Keratinocyte (primary cell): ENCODE measurements at places on chromosomes 5 and 9. TPM values are rescaled to one million over a fixed set of nuclear protein-coding genes. Genes with fewer than 3 reads are reported as not detected.
A peak's percentile ranks its signal among the peaks of the same experiment; 100 is the strongest.

DNA sequence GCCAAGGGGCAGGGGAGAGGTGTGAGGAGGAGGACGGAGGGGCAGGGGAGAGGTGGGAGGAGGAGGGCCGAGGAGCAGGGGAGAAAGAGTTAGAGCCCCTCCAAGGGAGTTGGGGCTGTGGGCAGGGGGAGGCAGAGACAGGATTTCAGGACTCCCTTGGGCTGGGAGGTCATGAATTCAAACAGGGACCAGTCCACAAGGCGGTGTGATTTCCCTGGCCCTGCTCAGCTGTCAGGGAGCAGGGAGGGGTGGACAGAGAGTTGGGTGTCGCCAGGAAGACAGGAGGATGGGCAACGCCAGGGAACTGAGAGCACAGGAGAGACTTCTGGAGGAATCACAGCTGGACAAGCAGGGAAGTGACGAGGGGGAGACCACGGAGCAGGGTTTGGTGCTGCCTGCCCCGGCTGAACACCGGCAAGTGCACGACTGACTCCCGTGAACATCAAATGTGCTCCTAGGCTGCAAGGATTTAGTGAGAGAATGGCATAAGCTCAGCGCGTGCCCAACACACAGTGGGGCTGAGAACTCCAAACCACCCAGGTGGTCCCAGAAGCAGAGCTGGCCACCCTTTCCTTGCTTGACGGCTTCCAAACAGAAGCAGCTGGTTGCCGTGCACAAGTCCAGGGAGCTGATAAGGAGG is 17.8 kb upstream of the OLFM1 start:
- no peak overlapping the region for H3K4me3 ChIP-seq
- H3K4me1 ChIP-seq: no peaks in the 10 kb centered on the region
- H3K27ac ChIP-seq: no peak overlapping the region
- no peak for DNase-seq

GRCh38 chr9:121857928-121858327 is 206.5 kb downstream of the DAB2IP start:
- H3K4me3 ChIP-seq: no peak overlapping the region
- H3K36me3 ChIP-seq: peaks cover 6% of the 10 kb centered on the region
- no peaks in the 10 kb centered on the region for H3K27me3 ChIP-seq
- H3K27ac ChIP-seq: no peak overlapping the region
- H3K4me1 ChIP-seq: no peaks in the 10 kb centered on the region

CXCL14 gene
- polyA plus RNA-seq: 14.0 to 613 TPM (median 124 TPM) in 3 replicates

SLC24A2 gene
- under 0.01 to 0.01 TPM in 2 of 3 replicates, not detected in the other for polyA plus RNA-seq

WHRN gene
- 1.2 to 2.2 TPM (median 1.5 TPM) in 3 replicates for polyA plus RNA-seq

DNA sequence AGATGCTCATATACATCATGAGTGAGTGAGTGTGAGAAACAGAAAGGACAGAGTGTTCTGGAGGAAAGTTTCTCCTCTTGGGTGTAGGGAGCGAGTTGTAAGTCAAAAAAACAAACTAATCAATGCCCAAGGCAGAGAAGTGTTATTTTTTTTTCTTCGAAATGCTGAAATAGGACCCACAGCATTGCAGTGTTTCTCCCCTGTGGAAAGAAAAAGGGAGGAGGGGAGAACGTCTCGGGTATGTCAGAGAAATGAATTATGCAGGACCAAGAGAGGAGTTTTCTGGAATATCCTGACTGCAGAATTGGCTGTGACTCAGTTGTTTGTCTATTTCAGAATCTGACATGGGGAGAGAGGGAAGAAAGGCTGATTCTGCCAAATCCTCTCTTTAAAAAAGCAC is 337.9 kb upstream of the RFX3 start:
- no peak overlapping the region for H3K27ac ChIP-seq
- no peaks in the 10 kb centered on the region for H3K36me3 ChIP-seq

GRCh38 chr5:72394688-72395087 is 74.5 kb downstream of the PTCD2 start:
- H3K27ac ChIP-seq: no peak overlapping the region
- peaks cover 28% of the 10 kb centered on the region for H3K4me1 ChIP-seq
- no peak overlapping the region for H3K4me3 ChIP-seq

TMEM215 gene
- polyA plus RNA-seq: not detected in 3 replicates

GRCh38 chr9:36764364-36765076 is 191.8 kb downstream of the MELK start:
- DNase-seq: no peak
- peaks cover 24% of the 10 kb centered on the region for H3K27me3 ChIP-seq
- no peaks in the 10 kb centered on the region for H3K4me1 ChIP-seq
- H3K4me3 ChIP-seq: no peak overlapping the region
- H3K36me3 ChIP-seq: no peaks in the 10 kb centered on the region

- H3K4me3 ChIP-seq: no peak overlapping the region
- H3K36me3 ChIP-seq: no peaks in the 10 kb centered on the region
- no peaks in the 10 kb centered on the region for H3K4me1 ChIP-seq
- no peak overlapping the region for H3K27ac ChIP-seq
- DNase-seq: peak; percentile 19
Measured at GRCh38 chr5:36079200-36079781, 12.6 kb upstream of the UGT3A2 start.

RGS7BP gene
- polyA plus RNA-seq: not detected in 3 replicates
